ENCODE measurements at places on chromosomes 6 and 20.

GRCh38 chr6:168640768-168641167, 199.8 kb downstream of the SMOC2 start:
- DNase-seq = no peak

- no peak for DNase-seq
Observed at GRCh38 chr6:155351273-155352129, 37.2 kb upstream of the TFB1M start.

DNA sequence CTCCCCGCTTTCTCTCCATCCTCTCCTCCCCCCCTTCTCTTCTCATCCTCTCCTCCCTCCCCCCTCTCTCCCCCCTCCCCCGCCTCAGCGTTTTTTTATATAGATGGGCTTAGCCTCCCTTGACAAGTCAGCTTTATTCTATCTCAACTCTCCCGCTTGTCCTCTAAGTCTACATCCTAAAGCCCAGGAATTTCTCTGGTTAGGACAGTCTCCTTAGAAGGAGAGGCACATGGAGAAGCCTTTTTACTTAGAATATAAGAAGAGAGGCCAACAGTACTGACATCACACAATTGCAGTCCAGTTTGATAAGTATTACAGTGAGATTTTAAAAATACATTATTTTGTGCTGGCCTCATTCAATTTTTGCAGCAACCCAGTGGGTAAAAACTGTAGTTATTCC, 83.5 kb downstream of the LYRM2 start:
- no peak for DNase-seq

GRCh38 chr6:85026021-85026420, 261.6 kb upstream of the TBX18 start:
- no peak for DNase-seq

GRCh38 chr6:24961852-24962251, 26.1 kb upstream of the RIPOR2 start:
- DNase-seq = no peak

GRCh38 chr20:37958856-37959520, 56.1 kb downstream of the VSTM2L start:
- no peak for DNase-seq

DNA sequence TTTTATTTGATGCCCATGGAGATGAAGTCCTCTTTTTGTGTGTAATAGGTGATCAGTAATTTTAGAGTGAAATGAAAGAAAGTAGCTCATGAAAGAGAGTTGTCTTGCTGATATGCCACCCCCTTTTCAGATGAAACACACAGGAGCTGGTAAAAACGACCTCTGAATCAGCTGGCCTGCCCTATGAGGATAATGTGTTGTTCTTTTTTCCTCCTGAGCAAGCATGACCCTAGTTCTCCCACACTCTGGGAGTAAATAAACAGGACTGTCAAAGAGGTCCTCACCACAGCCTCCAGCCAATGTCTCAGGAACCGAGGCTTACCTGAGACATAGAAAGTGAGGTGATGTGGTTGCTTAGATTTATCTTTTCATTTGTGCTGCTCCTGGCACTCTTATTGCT, 29.5 kb downstream of the GPX5 start:
- no peak for DNase-seq

GRCh38 chr6:70176842-70177550, 125.9 kb downstream of the COL9A1 start:
- no peak for DNase-seq

- DNase-seq = no peak
Observed at GRCh38 chr6:140533526-140533925, 1159.1 kb upstream of the CITED2 start.

GRCh38 chr6:38827024-38827423, 111.9 kb downstream of the DNAH8 start:
- no peak for DNase-seq

- DNase-seq = no peak
Observed at GRCh38 chr6:17455919-17456318, 62.5 kb downstream of the CAP2 start.

- DNase-seq = no peak
Observed at GRCh38 chr6:10993896-10994295, 50.2 kb downstream of the ELOVL2 start.

GRCh38 chr6:156698239-156699016, 78.8 kb upstream of the ARID1B start:
- no peak for DNase-seq

GRCh38 chr6:64990652-64991304, 716.2 kb downstream of the EYS start:
- DNase-seq = no peak

- DNase-seq = no peak
Observed at GRCh38 chr6:154012852-154013251, 26.2 kb upstream of the OPRM1 start.

- DNase-seq = no peak
Observed at GRCh38 chr6:35852994-35853393, 47.8 kb downstream of the LHFPL5 start.

- DNase-seq = no peak
Observed at GRCh38 chr20:64053841-64054661, 4.6 kb upstream of the SOX18 start.

GRCh38 chr6:33567836-33568235, 12.2 kb downstream of the BAK1 start:
- no peak for DNase-seq

- no peak for DNase-seq
Observed at GRCh38 chr6:85460921-85461797, 11.3 kb downstream of the NT5E start.

DNA sequence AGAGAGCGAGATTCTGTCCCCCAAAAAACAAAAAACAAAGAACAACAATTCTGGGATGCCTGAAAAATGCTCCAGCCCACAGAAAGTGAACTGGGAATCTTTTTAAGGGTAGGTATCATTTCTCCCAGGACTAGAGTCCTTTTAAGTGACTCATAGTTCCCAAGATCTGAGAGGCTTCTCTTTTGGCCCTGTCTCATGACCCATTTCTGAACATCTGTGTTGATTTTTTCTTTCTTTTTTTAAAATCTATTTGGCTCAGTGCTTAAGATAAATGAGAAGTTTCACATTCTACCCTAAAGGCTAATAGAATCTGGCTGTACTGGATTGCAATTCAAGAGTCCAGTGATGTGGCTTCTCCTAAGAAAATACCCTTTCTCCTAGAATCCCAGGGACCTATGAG, 217.6 kb upstream of the FOXQ1 start:
- DNase-seq = no peak

DNA sequence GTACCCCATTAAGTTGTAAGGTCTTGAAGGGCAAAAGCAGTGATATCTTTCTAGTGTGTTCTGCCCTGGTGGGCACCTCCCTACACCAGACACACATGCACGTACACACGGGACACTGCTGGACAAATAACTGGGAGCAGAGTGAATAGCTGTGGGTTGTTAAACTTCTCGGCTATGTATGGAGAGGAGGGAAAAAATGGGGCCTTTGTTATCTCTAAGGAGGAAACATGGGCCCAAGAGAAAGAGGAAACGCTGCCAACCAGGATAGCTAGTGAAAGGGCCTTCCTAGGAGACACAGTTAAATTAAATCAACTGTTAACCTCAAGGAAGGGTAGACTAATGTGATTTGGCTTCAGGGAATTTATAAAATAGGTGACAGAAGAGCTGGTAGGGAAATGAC, 169.7 kb downstream of the MYLK4 start:
- DNase-seq = no peak

DNA sequence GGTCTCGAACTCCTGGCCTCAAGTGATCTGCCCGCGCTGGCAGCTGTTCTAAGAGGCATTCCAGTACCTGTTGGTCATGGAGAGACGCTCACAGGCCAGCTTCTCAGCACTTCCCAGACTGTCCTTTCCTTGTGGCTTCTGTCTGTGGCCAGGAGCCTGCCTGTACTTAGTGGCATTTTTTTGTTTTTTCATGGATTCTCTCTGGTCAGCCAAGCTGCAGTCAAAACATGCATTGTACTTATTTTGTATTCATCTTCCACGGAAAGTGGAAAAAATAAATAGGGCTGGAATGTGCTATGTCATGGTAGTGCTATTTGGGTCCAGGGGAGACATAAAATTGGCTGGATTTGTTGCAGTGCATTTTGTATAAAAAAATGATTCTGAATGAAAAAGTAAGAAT, 29.1 kb downstream of the ZDHHC14 start:
- no peak for DNase-seq

DNA sequence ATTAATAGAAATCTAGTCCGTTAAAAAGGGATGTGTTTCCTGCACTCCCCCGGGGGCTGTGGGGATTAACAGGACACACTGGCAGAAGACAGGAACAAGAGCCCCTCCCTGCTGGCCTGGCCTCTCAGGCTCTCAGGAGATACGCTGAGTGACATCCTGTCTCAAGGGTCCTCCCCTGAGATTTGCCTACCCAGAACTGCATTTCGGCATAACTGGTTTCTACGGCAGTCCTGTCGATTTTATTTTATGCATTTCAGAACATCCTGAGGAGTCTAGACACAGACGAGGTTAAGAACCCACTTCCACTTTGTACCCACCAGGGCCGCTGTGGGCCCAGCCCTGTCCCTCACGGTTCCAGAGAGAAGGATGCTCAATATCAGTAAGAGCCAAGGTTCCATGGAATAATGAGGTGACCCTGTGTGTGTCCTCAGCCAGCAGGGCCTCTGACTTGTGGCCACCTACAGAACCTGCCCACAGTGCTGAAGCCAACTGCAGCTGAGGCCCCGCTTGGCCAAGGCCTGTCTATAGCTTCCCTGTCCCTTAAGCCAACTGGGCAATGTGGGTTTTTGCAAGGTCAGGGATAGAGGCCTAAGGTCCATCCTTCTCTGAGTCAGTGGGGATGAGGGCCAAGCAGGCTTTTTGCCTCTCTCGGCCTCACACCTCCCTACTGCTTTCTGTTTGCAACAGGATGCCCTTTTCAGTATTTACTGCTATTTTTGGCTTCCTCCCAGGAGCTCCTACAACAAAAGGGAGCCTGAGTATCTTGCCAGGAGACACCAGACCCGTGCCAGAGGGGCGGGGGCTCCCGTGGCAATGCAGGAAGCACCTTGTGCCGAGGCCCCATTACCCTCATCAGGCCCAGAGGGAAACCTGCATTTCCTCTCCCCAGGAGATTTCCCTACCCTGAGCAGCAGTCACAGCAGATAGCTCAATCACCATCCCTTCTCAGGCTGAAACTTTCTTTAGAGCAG, 14.7 kb downstream of the UQCC2 start:
- DNase-seq = no peak

- DNase-seq = no peak
Observed at GRCh38 chr6:119749335-119749734, 399.8 kb upstream of the MAN1A1 start.

DNA sequence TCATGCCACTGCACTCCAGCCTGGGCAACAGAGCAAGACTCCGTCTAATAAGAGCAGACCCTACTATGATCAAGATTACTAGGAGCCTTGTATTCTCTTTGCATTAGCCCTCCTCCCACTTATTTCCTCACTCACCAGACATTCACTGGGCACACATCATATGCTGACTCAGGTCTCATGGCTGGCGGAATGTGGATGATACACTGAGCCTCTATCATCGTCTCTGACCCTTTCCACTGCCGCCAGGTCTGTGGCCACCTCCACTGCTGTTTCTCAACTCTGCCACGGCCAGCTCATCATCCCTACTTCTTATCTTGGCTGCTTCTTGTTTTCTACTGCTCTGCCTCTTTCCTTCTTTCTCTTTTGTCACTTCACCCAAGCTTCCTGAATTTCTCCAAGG, 161.0 kb downstream of the BACH2 start:
- no peak for DNase-seq

- DNase-seq = no peak
Observed at GRCh38 chr6:36924778-36925374, 29.7 kb upstream of the PI16 start.
